Suppressor macrophage treated with lipopolysaccharide for 1 hour (primary cell): ENCODE measurements at places on chromosomes 7 and 10.

- peak; percentile 28 for DNase-seq
Observed at GRCh38 chr10:3331690-3332230, 159.2 kb upstream of the PITRM1 start.

- no peak for DNase-seq
Observed at GRCh38 chr7:157526913-157527634, 190.3 kb downstream of the DNAJB6 start.

GRCh38 chr7:149398195-149398820 lies 62.6 kb downstream of the ZNF777 start:
- DNase-seq: no peak

DNA sequence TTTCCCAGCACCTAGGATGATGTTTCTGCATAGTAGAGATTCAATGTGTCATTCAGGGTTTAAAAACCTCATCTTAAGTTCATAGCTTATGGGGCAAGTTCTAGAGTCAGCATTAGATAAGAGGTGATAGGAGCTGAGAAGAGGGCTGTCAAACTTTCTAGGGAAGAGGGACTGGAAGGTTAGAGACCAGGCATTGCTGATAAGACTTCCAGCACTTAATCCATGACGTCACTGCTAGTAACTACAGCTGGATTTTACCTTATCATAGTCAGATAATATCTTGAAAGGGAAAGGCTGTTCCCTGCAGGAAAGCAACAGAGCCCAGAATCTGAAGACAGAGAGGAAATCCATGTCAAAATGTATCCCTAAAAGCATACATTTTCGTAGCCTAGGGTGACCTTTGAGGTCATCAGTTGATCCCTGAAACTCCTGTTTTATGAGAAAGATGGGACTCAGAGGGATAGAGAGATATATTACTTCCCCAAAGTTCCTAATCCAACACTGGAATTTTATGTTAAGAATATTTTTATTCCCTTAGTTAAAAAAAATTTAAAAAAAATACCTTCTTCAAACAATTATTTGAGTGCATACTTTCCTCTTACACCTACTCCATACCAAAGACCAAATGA lies 3.3 kb upstream of the CPED1 start:
- no peak for DNase-seq

DNA sequence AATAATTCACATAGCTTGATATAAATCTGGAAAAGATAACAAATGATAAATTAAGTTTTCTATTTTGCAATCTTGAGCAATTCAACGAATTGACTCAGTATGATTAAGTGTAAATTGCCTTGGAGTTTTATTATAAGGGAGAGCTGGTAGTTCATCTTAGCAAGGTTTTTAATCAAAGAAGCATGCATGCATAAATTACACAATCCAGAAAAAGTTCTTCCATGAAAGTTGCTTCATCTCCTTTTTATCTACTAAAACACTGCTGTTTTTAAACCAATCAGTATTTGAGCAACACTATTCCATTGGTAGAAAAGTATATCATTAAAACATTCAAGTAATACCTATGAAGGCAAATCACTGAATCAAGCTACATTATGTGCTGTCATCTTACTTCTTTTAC lies 47.6 kb downstream of the POT1 start:
- no peak for DNase-seq

GRCh38 chr10:87740254-87740655 lies 77.8 kb downstream of the ATAD1 start:
- DNase-seq: peak; percentile 89

DNA sequence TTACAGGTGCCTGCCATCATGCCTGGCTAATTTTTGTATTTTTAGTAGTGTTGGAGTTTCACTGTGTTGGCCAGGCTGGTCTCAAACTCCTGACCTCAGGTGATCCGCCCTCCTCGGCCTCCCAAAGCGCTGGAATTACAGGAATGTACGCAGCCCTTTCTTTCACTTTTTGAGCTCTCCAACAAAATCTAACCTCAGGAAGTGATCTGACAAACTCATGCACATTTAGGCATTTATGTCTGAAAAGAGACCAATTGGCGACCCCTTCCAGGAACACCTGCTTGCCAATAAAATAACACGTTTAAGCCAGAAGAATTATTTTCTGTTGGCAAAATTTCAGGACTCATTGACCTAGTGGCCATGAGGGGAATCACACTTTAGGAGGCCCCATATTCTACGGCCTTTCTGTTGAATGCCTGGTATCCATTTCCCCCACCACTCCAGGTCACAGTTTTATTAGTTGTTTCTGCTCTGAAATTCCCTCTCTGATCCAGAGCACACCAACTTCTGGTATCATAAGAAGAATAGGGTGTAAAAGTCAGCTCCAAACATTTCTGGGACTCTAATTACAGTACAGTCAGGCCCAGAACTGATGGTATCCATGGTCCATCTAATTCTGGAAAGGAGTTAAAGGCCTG lies 65.8 kb upstream of the FRMD4A start:
- no peak for DNase-seq

GRCh38 chr10:119025336-119025735 lies 4.2 kb upstream of the NANOS1 start:
- DNase-seq: no peak

GRCh38 chr7:94957061-94957460 lies 49.7 kb downstream of the PPP1R9A start:
- DNase-seq: no peak

- DNase-seq: no peak
Observed at GRCh38 chr7:72032934-72033333, 379.2 kb downstream of the CALN1 start.

DNA sequence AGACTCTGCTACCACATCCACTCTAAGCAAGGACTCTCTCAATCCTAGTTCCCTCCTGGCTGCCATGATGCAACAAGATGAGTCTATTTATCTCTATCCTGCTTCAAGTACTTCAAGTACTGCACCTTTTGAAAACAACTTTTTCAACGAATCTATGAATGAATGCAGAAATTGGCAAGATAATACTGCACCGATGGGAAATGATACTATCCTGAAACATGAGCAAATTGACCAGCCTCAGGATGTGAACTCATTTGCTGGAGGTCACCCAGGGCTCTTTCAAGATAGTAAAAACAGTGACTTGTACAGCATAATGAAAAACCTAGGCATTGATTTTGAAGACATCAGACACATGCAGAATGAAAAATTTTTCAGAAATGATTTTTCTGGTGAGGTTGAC lies 40.7 kb downstream of the AHR start:
- no peak for DNase-seq
